ENCODE measurements at places on chromosomes 11 and 22.

DNA sequence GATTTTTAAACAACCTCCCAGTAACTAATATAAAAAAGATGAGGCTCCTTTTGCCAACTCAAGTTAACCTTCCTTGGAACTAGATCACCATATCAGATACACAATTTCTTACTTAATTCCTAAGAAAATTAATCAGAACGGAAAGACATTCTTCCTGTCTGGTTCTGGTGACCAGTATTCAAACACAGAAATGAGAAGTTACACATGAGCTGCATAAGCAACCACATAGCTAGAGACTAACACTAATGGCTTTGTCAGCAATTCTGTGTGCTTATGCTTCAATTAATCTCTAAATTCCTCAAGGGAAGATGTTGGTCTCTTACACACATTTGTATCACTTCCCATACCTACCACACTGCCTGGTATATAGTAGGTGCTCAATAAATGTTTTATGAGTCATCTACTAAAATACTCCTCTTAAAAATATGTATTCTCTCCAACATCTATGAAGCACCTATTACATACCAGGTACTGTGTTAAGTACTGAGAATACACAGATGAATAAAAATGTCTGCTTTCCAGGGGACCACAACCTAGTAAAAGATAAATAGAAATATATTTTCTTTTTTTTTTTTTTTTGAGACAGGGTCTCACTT is 54.5 kb downstream of the GAB2 start:
- no peak for DNase-seq

- no peak for DNase-seq
Observed at GRCh38 chr11:23288003-23288783, 427.9 kb upstream of the CCDC179 start.

DNA sequence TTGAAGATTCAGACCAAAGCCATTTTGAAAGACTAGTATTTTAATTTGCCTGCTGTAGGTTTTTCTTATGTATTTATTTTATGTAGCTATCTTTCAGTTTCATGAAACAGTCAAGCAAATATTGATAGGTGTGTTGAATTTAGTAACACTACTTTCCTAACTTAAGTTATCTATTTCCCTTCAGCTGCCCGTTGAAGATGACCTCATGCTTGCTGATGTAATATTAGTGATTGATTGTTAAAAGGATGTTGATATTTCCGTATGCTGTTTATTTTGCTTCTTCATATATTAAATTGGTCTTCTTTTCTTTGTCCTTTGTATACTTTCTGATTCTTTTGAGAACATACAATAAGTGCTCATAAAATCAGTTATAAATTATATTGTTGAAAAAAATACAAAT is 86.8 kb upstream of the CHORDC1 start:
- no peak for DNase-seq

GRCh38 chr11:562046-562645 is 1.4 kb downstream of the RASSF7 start:
- DNase-seq = no peak
